COLO829 (cell line): ENCODE measurements at places on chromosomes 12 and 14.

DNA sequence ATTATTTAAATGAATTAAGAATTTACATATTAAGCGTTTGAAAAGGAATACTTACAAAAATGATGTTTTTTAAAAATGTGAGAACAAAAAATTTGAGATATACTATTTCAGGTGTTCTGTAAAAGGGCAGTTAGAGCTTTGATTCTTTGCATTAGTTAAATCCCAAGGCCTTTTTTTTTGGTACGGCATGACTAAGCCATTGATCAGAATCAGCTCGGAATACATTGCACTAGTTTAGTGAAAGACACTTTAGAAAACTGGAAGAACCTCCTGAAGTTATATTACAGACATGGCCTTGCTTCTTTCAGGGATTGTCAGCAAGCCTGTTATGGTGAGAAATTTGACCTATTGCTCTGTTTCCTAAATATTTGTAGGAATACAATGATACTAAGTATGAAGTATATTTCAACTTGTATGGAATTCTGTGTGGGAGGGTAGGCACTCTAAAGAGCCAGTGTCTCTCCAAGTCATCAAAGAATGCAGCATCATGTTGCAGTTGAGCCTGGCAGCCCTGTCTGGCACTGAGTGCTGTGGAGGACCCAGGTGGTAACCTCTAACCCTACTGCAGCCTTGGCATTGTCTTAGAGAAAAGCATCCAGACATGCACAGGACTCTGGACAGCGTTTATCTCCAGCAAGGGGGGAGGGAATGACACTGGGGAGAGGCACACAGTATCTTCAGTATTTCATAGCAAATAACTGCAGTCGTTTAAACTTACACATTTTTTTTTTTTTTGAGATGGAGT is 1.5 kb downstream of the KLC1 start:
- peak; percentile 63 for DNase-seq

- DNase-seq: no peak
Measured at GRCh38 chr14:52259434-52259833, 8.1 kb upstream of the PTGDR start.

DNA sequence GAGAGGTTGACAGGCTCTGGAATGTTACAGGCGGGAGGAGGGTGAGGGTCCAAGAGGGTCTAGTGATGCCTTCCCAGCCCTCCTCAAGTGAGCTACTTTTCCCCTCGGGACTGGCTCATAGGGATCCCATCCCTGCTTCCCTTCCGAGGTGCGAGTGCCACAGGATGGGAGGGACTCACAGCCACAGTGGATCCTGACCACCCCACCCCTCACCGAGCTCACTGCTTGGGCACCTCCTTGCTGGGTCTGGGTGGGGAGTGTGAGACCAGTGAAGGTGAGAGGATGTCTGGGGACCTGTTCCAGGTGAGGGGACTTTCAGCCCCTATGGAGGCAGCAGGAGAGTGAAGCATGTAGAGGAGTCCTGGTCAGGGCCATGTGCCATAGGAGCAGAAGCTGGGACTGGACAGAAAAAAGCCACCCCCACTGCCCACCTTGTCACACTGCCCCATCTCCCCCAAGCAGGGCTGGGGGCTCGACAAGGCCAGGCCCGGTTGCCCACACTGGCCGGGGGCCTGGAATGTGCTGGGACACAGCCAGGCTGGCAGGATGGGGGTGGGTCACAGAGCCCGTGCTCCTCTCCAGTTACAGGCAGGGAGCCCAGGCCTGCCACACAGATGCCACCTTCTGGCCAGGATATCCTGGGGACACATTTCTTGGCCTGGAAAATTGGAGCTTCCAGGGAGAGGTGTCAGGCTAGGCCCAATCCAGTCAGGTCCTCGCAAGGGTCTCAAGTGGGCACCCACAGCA is 1.7 kb upstream of the TNS2 start:
- DNase-seq: no peak

GRCh38 chr14:20247646-20248246 is 8.7 kb downstream of the OR11H4 start:
- no peak for DNase-seq

DNA sequence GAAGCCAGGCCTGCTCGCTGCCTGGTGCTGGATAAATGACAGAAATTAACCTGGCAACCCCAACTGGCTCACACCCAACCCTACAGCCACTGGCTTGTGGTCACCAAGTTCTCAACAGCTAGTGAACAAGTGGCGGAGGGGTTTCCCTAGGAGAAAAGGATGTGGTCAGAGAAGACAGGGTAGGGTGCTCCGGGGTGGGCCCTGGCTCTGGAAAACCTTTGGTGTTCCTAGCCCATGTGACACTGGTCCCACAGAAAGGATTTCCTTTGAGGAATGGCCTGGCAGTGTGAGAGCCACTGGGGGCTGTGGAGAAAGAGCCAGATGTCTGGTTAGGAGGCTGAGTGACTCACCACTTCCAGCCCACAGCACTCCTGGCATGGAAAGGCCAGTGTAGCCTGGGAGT is 8.7 kb downstream of the SYNE3 start:
- peak; percentile 68 for DNase-seq

- DNase-seq: no peak
Measured at GRCh38 chr14:89624500-89625156, 207.6 kb upstream of the FOXN3 start.

- DNase-seq: no peak
Measured at GRCh38 chr14:68427550-68427890, 365.3 kb downstream of the ZFP36L1 start.

DNA sequence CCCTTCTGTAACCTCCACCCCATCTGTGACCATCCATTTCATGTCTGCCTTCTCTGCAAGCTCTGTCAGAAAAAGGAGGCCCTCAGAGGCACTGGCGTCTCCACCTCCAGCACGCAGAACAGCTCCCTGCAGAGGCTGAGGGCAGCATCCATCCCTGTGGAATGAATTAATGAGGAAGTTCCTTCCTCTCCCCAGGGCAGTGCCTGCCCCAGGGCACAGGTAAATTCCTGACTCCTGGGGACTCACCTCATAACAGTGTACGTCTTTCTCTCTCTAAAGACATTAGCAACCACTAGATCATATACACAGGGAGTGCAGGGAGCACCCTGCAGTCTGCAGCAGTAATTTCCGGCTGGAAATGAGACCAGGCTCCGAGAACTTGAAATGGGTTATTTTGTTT is 155.0 kb upstream of the TMEM132C start:
- no peak for DNase-seq

DNA sequence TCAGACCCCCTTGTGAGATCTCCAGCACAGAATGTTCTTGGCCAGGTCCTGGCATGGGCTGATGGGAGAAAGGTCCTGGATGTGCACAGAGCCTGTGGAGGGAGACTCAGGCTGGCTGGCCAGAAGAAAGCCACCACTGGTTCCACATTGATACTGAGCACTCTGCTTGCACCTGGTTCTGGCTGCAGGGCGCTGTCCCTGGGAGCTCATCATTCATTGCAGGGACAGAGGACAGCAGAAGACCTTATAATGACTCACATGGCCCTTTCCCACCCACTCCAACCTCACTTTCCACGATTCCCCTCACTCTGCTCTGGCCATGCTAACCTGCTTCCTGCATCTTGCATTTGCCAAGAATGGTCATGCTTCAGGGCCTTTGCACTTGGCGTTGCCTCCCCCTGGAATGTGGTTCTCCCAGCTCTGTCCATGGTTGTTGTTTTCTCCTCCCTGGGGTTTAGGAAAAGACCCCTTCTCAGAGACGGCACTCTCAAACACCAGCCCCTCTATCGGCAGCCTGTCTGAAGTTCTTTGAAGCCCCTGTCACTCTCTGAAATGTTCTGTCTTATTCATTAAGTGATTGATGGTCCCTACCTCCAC is 10.3 kb downstream of the KRT7 start:
- DNase-seq: no peak

DNA sequence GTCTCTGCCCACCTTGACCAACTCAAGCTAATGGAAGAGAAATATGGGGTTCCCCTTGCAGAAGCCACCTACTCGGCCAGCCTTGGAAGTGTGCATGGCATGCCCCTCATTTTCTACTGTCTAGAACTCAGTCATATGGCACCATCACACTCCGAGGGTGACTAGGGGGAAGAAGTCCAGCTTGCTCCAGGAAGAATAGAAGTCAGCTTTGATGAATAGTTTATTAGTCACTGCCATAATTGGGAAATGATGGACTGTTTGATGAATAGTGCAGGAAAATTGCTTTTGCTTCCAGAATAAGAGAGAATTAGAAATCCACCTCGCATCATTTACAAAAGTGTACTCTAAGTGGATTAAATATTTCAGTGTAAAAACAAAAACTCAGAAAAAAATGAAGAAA is 1030.6 kb downstream of the VRK1 start:
- no peak for DNase-seq

DNA sequence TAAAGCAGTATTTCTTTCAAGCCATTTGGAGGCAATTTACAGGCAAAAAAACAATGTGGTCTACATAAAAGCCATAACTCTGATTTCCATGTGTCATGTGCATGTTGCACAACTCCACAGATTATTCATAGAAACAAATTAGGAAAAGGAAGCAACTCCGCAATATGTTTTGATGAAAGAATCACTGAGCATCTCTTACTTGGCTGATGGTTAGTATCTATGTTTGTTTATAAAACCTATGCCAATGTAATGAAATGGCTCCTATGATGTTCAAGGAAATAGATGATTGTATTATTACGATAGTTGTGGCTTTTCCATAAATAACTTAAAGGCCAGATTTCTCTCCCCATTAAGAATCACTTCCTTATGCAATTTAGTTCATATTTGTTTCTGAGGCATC is 373.7 kb downstream of the CCDC91 start:
- DNase-seq: no peak

DNA sequence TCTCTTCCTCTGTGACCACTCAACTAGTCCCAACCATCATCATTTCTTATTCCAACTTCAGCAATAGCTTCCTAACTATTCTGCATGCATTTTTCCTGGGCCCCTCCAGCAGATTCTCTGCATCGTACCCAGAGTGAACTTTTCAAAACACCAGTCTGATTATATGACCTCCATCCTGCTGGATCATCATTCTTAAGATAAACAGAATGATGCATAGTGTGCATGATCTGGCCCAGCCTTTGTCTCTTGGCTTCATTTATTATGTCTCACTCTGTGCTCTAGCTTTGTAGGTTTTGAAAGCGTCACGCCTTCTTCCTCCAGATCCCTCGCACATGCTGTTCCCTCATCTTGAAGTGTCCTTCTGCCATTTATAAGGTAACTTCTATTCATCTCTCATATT is 46.3 kb upstream of the SLC38A4 start:
- DNase-seq: no peak

- no peak for DNase-seq
Measured at GRCh38 chr14:70893858-70894291, 13.4 kb upstream of the PCNX1 start.

DNA sequence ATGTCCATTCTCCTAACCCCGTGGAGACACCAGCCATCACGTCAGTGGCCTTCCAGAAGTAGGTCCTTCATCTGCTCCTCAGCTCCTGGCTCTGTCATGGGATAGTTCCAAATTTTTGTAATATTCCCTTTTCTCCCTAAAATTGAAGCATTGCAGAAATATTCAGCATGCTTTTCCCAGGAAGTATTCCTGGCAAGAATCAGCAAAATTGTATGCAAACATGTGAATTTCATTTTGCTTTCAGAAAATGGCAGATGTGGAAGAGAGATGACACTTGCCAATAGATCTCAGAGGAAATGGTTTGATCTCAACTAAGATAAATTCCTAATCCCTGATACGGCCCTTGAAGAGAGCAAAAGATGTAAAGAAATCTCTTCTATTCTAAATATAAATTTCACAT is 298.9 kb downstream of the ITPR2 start:
- DNase-seq: no peak

DNA sequence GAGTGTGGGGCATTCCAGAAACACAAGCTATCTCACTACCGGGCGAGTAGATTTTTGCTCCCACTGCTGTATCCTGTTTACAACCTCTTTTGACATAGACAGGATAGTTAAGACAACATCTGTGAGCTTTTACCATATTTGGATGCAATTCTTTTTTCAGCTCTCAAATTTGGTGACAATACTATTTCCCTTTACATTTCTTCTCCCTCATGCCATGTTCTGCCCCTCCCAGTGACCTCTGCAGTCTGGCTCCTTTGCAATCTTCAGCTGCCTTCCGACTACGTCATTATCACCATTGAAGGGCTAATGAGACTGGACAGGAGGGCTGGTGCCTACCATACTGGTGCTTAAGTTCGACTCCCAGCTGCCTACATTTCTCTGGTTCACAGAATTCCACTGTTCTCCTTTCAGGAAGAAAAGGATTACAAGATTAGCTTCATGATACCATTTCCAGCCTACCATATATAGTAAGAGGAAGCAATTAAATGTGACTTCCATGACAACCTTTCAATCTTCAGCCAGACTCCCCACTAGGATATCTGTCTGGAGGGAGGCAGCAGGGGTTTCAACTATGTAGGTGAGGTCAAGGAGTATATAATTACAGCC is 251.6 kb downstream of the PHLDA1 start:
- DNase-seq: no peak

- DNase-seq: no peak
Measured at GRCh38 chr12:104555648-104556047, 98.9 kb downstream of the CHST11 start.

GRCh38 chr14:80867091-80867490 is 74.4 kb downstream of the CEP128 start:
- DNase-seq: no peak

GRCh38 chr14:51525739-51526138 is 126.0 kb upstream of the FRMD6 start:
- no peak for DNase-seq

- no peak for DNase-seq
Measured at GRCh38 chr14:98694541-98694940, 577.5 kb downstream of the BCL11B start.

- DNase-seq: no peak
Measured at GRCh38 chr12:105256921-105257320, 20.9 kb upstream of the APPL2 start.

GRCh38 chr12:116427200-116427930 is 131.8 kb upstream of the MAP1LC3B2 start:
- no peak for DNase-seq

DNA sequence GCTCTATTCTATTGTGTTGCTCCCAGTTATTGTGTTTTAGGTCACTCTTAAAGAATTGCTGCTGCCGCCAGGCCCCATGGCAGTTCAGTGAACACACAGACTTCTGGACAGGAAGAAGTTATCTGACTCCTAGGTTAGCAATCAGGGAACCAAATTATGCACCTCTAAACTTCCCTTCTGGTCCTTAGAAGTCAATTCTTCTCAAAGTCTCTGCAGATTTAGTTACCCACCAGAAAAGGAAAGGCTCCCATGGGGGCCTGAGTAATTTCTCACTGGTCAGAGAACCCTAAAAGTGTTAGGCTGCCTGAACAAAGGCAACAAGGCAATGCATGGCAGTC is 10.0 kb downstream of the EMP1 start:
- no peak for DNase-seq

- DNase-seq: no peak
Measured at GRCh38 chr12:96883571-96883970, 23.5 kb upstream of the NEDD1 start.

- DNase-seq: no peak
Measured at GRCh38 chr12:25884024-25884919, 74.2 kb upstream of the RASSF8 start.

DNA sequence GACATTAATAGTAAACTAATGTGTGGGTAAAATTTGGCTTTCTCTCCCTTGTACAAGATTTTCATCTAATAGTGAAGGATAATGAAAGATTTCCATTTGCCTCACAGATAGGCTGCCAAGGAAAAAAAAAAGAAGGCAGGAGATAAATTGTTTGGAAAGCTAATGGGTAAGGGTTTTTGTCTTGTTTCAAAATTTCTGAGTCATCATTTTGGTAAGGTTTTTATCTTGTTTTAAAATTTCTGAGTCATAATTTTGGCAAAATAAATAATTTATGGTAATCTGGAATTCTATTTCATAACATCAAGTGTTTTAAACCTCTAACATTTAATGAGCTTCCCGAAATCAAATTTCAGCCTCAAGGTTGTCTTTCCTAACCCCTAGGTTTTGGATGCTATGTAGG is 1035.7 kb upstream of the FBXO33 start:
- DNase-seq: no peak
